ENCODE measurements at places on chromosomes 5 and 9.

GRCh38 chr5:180283026-180283615 is 8.8 kb downstream of the MAPK9 start:
- DNase-seq = peak; percentile 70

DNA sequence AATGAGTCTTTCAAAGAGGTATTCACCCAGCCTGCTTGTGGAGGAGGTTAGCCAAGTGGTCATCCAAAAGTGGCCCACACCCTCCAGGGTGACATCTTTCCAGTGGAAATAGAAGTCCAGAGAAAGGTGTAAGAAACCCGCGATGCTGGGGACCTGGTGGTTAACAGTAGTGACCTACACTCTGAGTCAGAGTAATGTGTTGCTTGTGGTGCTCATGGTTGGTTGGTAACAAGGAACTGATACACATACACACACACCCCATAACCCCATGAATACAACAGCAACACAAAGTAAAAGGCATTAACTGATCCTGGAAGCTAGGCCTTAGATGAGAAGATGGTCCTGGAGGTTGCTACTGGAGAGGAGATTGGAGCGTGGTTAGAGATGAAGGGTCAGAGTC is 26.9 kb downstream of the MRPS30 start:
- DNase-seq = no peak

- DNase-seq = no peak
Observed at GRCh38 chr5:72474046-72474500, 33.1 kb downstream of the ZNF366 start.

GRCh38 chr9:1837453-1838084 is 177.6 kb upstream of the SMARCA2 start:
- peak; percentile 7 for DNase-seq

DNA sequence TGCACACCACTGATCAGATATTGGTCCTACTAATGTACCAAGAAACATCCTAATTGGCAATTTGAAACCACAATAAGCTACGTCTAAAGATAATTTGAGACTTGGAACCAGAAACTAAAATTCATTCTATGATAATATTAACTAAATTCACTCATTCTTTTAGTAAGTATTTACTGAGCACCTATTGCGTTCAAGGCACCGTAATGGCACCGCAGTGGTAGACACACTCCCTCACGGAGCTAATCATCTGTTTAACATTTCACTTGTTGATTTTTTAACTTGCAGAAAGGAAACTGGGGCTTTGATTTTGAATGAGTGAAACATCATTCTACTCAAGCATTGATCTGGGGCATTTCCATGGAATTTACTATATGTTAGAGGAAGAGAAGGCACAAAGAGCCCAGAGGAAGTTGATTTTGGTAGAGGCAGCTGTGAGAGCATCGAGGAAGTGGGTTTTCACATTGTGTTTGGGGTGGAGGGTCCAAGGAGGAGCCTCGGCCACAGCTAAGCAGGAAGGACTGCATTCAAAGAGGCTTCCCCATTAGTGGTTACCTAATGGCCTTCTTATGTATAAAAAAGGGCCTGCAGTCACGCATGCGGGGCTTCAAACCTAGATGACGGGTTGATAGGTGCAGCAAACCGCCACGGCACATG is 7.1 kb downstream of the RAPGEF1 start:
- no peak for DNase-seq

- DNase-seq = no peak
Observed at GRCh38 chr5:149235841-149236240, 35.8 kb upstream of the AFAP1L1 start.

DNA sequence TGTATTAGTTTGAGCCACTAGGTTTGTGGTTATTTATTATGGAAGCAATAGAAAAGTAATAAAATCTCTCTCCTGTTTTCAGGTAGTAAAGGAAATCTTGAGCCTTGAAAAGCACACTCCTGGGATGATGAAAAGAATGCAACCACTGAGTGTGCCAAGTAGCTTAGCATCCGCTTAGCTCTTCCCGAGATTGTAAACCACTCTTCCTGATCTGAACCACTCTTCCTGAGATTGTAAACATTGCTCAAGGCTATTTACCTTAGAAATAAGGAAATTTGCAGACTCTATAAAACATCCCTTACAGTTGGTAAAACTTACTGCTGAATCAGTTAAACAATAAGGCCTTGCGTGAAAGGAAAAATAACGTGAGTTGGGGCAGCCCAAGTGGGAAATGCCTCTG is 17.4 kb upstream of the IL33 start:
- DNase-seq = peak; percentile 71

DNA sequence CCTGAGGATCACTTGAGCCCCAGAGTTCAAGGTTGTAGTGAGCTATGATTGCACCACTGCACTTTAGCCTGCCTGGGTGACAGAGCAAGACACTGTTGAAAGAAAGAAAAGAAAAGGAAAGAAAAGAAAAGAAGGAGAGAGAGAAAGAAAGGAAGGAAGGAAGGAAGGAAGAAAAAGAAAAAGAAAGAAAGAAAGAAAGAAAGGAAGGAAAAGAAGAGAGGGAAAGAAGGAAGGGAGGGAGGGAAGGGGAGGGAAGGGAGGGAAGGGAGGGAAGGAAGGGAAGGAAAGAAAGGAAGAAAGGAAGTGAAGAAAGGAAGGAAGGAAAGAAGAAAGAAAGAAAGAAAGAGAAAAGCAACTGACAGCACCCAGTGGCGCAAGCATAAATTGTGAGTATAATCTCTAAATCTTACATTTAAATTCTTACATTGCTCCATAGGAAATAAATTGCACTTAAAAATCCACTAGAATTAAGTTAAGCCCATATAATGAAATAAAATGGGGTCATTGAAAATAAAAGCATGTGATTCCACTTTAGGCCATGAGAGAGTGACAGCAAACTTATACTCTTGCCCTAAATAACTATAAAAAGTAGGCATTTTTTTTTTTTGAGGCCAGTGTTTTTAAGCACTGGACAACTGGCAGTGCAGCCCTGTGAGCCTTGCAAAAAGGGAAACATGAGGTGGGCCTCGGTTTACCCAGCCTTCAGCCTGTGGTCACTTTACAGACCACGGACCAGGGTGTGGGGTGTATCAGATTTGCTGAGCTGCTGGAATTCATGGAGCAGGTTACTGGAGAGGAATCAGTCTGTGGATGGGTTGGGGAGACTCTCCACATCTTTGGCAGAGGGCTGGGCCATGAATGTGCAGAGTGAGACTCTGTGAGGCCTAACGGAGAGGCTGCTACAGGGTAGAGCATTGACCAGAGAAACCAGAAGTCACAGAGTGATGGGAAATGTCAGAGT is 175.5 kb downstream of the TTLL11 start:
- no peak for DNase-seq

- peak; percentile 3 for DNase-seq
Observed at GRCh38 chr5:44868541-44868940, 59.8 kb downstream of the MRPS30 start.

DNA sequence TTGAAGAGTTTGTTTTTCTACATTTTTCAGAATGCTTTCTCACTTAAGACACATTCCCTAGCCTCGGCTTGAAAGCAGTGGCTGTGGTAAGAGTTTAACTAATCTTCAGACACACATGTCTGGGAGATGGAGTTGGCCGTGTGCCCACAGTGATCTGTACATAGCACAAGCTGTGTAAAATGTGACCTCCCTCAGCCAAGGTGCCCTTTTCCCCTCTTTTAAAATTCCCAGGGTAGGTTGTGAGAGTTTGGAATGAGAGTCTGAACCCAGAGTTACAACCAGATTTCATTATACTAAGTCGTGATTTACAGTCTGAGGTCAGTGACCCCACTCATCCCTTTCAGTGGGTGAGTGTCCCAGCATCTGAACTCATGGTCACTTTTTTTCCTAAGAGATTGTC is 230.4 kb downstream of the DOCK8 start:
- peak; percentile 25 for DNase-seq

DNA sequence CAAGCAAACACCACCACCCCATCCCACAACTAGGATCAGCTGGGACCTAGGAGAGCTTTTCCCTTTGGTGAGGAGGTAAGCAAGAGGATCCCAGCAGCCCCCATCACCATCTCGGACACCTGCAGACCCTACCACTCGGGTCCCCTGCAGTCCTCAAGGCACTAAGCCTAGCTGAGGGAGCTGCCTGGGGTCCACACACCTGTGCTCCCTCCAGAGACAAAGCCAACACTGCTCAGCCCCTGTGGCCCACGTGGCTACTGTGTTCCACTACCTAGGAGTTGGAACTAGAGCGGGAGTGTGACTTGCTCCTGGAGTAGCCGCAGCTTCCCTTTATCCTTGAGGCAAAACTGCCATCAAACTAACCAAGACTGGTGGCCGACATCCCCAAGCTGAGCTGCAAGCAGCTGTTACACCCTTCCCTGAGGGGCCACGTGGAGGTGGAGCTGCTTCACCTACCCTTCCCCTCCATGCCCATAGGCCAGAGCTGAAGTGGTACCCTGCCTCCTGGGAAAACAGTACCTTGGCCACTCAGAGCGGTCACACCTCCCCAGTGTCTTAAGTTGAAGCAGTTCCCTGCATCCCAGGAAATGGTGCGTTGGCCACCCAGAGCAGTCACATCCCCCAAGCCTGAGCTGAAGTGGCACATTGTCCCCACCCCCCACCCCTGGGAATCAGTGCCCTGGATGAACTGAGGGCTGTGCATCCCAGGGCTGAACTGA is 205.5 kb downstream of the CACNA1B start:
- DNase-seq = no peak

DNA sequence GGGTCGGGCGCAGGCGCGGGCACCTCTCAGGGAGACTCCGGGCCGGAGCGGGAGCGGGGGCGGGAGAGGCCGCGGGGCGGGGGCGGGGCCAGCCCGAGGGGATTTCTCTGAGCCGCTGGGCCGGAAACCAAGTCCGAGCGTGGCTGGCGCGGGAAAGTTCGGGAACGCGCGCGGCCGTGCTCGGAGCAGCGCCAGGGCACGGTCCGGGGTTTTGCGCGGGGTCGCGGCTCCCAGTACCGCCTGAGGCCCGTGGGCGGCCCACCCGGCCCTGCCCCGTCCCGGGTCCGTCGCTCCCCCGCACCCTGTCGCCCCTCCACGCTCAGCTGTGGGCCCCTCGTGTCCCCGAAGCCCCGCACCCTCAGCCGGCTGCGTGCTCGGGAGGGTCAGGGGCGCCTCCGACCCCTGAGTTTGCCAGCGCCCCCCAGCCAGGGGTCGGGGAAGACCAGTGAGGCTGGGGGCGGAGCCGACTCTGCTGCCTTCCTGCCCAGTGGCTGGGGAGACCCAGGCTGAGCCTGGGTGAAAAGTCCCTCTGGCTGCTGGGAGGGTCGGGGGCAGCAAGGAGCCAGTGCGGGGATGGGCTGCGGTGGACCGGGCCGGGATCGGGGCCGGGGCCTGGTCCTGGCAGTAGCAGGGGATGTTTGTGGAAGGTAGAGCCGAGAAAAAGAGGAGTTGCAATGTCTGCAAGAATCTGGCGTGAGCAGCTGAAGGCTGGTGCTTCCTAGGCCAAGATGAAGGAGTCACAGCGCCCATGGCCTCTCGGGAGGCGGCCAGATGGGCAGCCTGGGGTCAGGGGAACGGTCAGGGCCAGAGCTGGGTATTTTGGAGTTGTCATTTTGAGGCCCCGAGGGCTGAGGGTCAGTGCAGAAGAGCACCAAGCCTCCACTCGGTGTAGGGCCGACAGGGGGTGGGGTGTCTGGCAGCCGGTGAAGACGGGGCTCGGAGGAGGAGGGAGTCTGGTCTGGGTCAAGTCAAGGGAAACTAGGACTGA is 588 bp downstream of the TRAF2 start:
- DNase-seq = no peak

GRCh38 chr9:131188976-131189375 is 63.6 kb downstream of the NUP214 start:
- no peak for DNase-seq

- DNase-seq = peak; percentile 6
Observed at GRCh38 chr9:33645706-33646105, 121.7 kb downstream of the ANKRD18B start.

- no peak for DNase-seq
Observed at GRCh38 chr9:112772215-112772509, 21.6 kb downstream of the SNX30 start.

- DNase-seq = no peak
Observed at GRCh38 chr5:171762021-171762608, 23.5 kb upstream of the SMIM23 start.

All from bronchial epithelial cell (primary cell).